ENCODE measurements at places on chromosomes 12 and 14.

GRCh38 chr12:82833481-82833880, 146.8 kb downstream of the TMTC2 start:
- DNase-seq: no peak

GRCh38 chr14:33642080-33642479, 308.8 kb downstream of the EGLN3 start:
- DNase-seq: no peak

- DNase-seq: no peak
Observed at GRCh38 chr12:81949841-81950308, 190.7 kb upstream of the PPFIA2 start.

GRCh38 chr12:93581370-93581769, 8.9 kb downstream of the SOCS2 start:
- no peak for DNase-seq

DNA sequence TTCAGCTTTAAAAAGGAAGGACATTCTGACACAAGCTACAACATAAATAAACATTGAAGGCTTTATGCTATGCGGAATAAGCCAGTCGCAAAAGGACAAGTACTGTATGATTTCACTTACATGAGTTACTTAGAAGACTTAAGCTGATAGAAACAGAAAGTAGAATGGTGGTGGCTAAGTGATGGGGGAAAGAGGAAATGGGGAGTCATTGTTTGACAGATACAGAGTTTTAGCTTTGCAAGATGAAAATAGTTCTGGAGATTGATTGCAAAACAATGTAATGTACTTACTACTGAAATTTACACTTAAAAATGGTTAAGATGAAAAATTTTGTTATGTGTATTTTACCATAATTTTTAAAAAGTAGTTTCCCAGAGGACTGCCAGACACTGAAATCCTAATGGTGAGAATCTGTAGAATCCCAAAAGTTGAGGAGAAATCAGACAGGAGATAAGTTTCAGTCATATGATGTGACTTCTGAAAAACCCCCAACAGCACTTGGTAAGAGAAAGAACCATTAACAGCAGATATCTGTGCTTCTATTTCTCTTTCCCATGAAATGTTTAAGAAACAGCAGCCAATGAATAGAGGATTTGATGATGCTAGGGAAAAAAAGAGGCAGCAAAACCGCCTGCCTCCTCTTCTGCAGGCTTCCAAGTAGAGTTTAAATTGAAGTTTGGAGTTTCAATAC, 16.6 kb upstream of the CLEC2A start:
- no peak for DNase-seq

DNA sequence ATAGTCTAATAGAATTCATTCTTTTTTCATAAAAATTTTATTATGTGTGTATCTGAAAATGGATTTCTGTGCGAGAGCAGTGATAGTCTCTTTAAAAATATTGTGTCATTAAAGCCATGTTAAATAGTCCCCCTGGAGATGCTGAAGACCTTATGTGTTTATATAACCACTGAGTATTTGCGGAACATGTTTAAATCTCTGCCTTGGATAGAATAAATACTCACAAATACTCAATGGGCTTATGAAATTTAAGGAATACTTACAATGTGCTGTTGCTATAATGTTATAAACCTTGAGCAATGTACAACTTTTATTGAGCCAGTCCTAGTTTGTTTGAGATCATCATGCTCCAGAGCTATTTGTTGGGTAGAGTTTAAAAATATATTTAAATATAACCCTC, 226.0 kb downstream of the SNAPC1 start:
- DNase-seq: no peak

DNA sequence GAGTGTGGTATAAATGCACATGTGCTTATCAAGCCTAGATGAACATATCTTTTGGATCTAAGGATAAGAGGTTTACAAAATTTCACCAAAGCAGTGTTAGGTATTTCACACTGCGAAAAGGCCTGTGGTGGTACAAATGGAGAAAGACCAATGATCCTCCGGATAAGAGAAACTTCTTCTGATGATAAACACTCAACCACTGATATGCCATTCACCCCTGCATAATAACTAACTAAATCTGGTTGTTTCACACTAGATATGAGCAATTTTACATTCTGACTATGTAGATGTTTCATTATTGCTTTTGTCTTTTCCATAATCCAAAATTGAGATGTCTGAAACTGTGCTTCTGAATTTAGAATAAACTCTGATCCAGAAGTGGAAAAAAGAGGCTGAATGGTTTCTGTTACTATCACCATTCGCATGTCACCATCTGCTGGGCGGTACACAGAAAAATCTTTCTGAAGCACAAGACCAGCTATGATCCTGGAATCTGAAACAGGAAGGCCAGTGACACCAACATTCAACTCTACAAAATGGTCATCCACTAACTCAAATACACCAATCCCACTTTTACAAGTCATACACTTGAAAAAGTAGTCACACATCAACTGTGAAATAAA, 1.3 kb downstream of the BBS10 start:
- no peak for DNase-seq
